ENCODE measurements at places on chromosomes 7 and 10. TPM values are rescaled to one million over a fixed set of nuclear protein-coding genes. Genes with fewer than 3 reads are reported as not detected.
A peak's percentile ranks its signal among the peaks of the same experiment; 100 is the strongest.

GRCh38 chr7:39608278-39608677 is 15.1 kb upstream of the RALA start:
- no peak overlapping the region for H3K4me3 ChIP-seq
- no peak overlapping the region for H3K27ac ChIP-seq
- DNase-seq, result no peak
- H3K4me1 ChIP-seq, result no peaks in the 10 kb centered on the region
- no peaks in the 10 kb centered on the region for H3K27me3 ChIP-seq

GRCh38 chr7:134706468-134706867 is 59.8 kb downstream of the BPGM start:
- no peak overlapping the region for H3K4me3 ChIP-seq
- H3K36me3 ChIP-seq, result no peaks in the 10 kb centered on the region
- peak overlapping the region; percentile 11 for H3K27ac ChIP-seq
- DNase-seq, result no peak
- H3K4me1 ChIP-seq, result no peaks in the 10 kb centered on the region

- no peak for DNase-seq
- no peaks in the 10 kb centered on the region for H3K36me3 ChIP-seq
- no peak overlapping the region for H3K27ac ChIP-seq
These were observed 191.8 kb upstream of the SEMA3C start for GRCh38 chr7:81110673-81111072.

DNA sequence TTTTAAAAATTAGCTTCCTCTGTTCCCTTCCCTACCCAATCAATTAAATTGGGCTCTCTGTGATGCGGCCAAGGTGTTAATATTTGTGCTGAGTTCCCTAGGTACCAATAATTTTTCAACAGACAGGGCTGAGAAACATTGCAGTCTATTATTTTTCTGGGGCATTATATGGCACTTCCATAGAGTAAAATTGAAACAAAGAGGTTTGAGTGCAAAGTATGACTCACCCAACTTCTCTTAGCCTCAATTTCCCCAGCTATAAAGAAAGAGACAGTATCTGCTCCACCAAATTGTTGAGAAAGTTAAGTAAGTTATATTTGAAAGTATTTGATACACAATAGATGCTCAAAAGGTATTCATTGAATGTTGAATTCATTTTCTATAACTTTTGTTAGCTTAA is 74.9 kb downstream of the TES start:
- H3K27me3 ChIP-seq, result no peaks in the 10 kb centered on the region
- no peak overlapping the region for H3K27ac ChIP-seq
- no peak for DNase-seq
- no peaks in the 10 kb centered on the region for H3K36me3 ChIP-seq
- H3K4me1 ChIP-seq, result no peaks in the 10 kb centered on the region
- H3K4me3 ChIP-seq, result no peak overlapping the region

DNA sequence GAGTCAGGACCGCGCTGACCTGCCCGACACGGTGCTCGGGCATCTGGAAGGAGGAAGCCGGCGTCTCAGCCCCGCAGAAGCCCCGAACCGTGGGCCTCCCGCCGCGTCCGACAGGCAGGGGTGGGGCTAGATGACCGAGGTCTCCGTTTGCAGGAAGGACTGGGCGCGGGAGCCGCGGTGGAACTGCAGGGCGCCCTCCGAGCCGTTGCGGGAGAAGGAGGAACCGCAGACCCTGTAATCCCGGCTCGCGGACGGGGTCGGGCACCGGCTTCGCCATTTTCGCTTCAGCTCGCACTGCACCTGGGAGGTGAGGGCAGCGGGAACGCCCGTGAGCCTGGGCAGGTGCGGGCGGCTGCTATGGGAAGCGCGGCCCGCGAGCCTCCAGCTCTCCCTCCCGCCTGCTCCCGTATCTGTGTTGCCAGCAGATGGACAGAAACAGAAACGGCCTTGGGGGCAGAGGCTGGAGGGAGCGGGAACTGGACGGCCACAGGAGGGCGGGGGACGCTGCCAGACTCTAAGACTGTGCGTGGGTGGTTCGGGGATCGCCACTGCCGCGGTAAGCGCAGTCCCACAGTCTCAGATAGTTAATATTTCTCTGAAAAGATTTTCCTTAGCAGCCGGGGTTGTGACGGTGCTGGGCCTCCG is 114.1 kb downstream of the VIPR2 start:
- H3K27ac ChIP-seq, result peak overlapping the region; percentile 71
- no peaks in the 10 kb centered on the region for H3K4me1 ChIP-seq
- no peaks in the 10 kb centered on the region for H3K36me3 ChIP-seq
- DNase-seq, result peak; percentile 64
- no peaks in the 10 kb centered on the region for H3K27me3 ChIP-seq

Gene TMEM229A
- not detected for total RNA-seq

Gene C10orf67
- total RNA-seq, result not detected

DNA sequence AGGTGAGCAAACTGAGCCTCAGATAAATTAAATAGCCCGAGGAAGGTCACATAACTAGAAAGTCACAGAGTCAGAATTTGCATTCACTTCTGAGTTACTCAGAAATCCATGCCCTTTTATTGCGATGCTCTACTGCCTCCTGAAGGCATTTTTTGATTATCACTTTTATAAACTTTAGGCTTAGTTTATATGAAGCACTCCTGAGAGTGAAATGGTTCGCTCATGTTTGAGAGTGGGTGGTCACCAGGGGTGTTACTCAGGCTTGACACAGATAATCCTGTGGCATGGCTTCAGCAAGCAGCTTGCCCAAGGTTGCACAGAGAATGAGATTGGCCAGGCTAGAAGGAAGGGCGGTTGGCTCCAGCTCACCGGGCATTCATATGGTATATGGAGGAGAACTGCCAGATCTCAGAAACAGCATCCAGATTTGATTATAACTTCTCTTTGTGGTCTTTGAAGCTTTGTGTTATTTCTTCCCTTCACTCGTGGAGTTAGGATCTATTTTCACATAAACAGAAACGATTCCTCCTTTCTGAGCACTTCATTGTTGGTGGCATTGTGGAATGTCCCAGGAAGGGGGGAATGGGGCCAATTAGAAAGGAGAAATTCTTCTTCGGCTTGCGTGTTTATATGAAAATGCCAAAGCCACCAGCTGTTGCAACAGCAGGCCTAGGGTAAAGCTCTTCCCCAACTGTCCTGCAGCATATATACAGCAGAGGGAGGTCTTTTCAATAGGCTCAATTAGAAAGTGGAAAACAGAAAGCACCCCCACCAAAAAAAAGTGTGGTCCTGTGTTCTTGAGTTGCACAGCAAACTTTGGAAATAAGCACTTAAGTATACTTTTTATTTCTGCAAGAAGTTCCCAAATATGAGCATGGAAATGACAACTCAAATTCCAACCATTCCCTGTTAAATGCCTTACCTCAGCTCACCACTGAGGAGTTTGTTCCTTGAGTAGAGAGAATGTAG is 628.8 kb downstream of the SUGCT start:
- no peak overlapping the region for H3K4me3 ChIP-seq
- H3K36me3 ChIP-seq, result no peaks in the 10 kb centered on the region
- no peak for DNase-seq
- H3K27ac ChIP-seq, result no peak overlapping the region
- H3K27me3 ChIP-seq, result no peaks in the 10 kb centered on the region

DNA sequence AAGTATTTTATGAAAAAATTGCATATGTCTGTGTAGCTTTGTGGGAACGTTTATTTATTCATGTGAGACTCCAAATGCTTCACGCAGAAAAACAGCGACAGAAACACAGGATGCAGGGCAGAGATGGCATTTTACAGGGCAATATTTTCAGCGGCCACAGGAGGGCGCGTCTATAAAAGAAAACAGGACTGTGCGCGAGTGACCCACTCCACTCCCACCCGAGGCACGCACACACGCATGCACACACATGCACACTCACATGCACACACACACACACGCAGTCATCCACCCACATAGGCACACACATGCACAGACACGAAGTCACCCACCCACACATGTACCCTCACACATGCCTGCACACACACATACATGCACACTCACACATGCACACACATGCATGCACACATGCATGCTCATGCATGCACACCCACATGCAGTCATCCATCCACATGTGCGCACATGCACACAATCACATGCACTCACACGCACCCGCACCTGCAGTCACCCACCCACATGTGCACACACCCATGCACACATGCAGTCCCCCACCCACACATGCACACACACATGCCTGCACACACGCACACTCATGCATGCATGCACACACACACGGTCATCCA is 96.3 kb downstream of the DNAJB6 start:
- H3K36me3 ChIP-seq, result no peaks in the 10 kb centered on the region
- no peaks in the 10 kb centered on the region for H3K27me3 ChIP-seq
- H3K4me3 ChIP-seq, result no peak overlapping the region
- H3K27ac ChIP-seq, result no peak overlapping the region
- no peak for DNase-seq
- no peaks in the 10 kb centered on the region for H3K4me1 ChIP-seq

Gene GPC2
- total RNA-seq, result not detected

GRCh38 chr10:49228677-49229076 is 40.5 kb upstream of the TMEM273 start:
- no peaks in the 10 kb centered on the region for H3K4me1 ChIP-seq
- H3K36me3 ChIP-seq, result no peaks in the 10 kb centered on the region
- H3K4me3 ChIP-seq, result no peak overlapping the region
- no peak for DNase-seq
- H3K27ac ChIP-seq, result no peak overlapping the region
- no peaks in the 10 kb centered on the region for H3K27me3 ChIP-seq

Gene GPR15LG
- total RNA-seq, result not detected

GRCh38 chr10:67790534-67791408 is 47.2 kb downstream of the DNAJC12 start:
- no peak overlapping the region for H3K27ac ChIP-seq
- H3K27me3 ChIP-seq, result no peaks in the 10 kb centered on the region
- H3K4me3 ChIP-seq, result no peak overlapping the region

DNA sequence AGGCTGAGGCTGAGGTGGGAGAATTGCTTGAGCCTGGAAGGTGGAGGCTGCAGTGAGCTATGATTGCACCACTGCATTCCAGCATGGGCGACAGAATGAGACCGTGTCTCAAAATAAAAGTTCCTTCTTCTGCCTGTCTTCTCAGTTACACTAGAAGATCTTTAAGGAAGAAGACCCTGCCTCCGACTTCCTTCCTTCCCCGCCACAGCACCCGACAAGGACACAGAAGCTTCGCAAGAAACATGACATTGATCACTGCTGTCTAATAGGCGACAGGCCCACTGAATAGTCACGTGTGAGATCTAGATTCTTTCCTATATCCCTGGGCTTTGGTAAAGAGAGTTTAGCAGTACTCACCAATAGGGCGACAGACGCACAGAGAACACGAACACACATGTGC is 118.2 kb downstream of the PRPF18 start:
- no peak overlapping the region for H3K27ac ChIP-seq
- H3K27me3 ChIP-seq, result no peaks in the 10 kb centered on the region
- H3K4me3 ChIP-seq, result no peak overlapping the region
- H3K4me1 ChIP-seq, result no peaks in the 10 kb centered on the region
- no peaks in the 10 kb centered on the region for H3K36me3 ChIP-seq

Gene DGKB
- 4.4 TPM for total RNA-seq

DNA sequence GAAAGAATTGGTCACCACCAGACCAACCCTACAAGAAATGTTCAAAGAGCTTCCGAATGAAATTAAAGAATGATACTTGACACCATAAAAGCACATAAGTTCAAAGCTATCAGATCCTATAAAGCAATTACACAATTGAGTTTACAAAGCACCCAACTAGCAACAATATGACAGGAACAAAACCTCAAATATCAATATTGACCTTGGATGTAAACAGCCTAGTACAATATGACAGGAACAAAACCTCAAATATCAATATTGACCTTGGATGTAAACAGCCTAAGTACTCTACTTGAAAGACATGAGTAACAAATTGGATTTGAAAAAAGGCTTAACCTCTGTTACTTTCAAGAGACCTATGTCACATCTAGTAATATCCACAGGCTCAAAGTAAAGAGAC is 1201.4 kb downstream of the XPNPEP1 start:
- no peak overlapping the region for H3K4me3 ChIP-seq
- H3K4me1 ChIP-seq, result no peaks in the 10 kb centered on the region

Gene PLAC9
- total RNA-seq, result 24.5 TPM

DNA sequence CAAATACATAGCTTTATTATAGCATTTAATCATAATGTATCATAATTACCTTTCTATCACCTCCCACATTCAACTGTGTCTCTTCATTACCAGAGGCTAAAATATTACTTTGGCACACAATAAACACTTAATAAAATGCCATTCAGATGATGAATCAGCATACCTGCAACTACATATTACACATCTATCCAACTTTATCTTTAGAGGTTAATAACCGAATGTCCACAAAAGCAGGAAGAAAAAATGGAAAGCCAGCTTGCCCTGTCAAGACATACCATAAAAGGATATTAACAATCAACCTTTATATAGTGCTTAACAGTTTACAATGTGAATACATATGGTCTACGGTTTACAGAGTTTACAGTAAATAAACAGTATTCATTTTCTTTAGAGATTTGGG is 12.7 kb downstream of the CACUL1 start:
- no peaks in the 10 kb centered on the region for H3K27me3 ChIP-seq
- no peaks in the 10 kb centered on the region for H3K36me3 ChIP-seq
- peaks cover 19% of the 10 kb centered on the region for H3K4me1 ChIP-seq
- H3K4me3 ChIP-seq, result no peak overlapping the region

DNA sequence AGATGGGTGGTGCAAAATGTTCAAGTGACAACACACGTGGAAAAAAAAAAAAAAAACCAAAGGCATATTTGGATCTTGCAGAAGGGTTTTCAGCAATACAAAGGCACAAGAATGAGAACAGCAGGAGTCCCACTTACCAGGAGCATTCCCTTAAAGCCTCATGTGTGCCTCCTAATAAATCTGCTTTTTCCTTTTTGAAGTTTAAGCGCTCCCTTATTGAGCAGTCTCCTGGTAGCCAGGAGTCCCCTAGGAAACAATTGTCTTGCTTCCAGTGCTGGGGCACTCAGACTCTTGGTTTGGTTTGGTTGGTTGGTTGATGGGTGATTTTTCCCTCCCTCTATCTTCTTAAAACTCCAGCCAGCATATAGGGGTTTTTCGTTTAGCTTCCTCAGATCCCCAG is 321.8 kb upstream of the NFE2L3 start:
- H3K36me3 ChIP-seq, result no peaks in the 10 kb centered on the region
- peak overlapping the region; percentile 32 for H3K27ac ChIP-seq
- no peaks in the 10 kb centered on the region for H3K4me1 ChIP-seq
- no peak for DNase-seq
- H3K27me3 ChIP-seq, result no peaks in the 10 kb centered on the region

- H3K27me3 ChIP-seq, result no peaks in the 10 kb centered on the region
- no peaks in the 10 kb centered on the region for H3K36me3 ChIP-seq
- H3K27ac ChIP-seq, result peak overlapping the region; percentile 59
- DNase-seq, result no peak
These were observed 534.4 kb downstream of the KCNMA1 start for GRCh38 chr10:77103213-77103612.

DNA sequence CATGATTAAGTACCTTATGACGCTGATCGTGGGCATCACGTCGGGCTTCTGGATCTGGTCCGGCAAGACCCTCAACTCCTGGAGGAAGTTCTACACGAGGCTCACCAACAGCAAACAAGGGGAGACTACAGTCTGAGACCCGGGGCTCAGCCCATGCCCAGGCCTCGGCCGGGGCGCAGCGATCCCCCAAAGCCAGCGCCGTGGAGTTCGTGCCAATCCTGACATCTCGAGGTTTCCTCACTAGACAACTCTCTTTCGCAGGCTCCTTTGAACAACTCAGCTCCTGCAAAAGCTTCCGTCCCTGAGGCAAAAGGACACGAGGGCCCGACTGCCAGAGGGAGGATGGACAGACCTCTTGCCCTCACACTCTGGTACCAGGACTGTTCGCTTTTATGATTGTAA is 2.5 kb downstream of the FZD1 start:
- H3K27me3 ChIP-seq, result no peaks in the 10 kb centered on the region
- no peak for DNase-seq
- H3K4me3 ChIP-seq, result peak overlapping the region; percentile 15

- DNase-seq, result no peak
- no peaks in the 10 kb centered on the region for H3K36me3 ChIP-seq
- no peaks in the 10 kb centered on the region for H3K27me3 ChIP-seq
- no peaks in the 10 kb centered on the region for H3K4me1 ChIP-seq
- H3K27ac ChIP-seq, result peak overlapping the region; percentile 43
These were observed 37.1 kb downstream of the ATXN7L1 start for GRCh38 chr7:105839266-105839665.
